Stimulated activated CD4-positive, alpha-beta T cell treated with anti-CD3 and anti-CD28 coated beads, Interleukin-1b, Interleukin-23, amount 100 ng/mL, for 1 hour (primary cell): ENCODE measurements at places on chromosomes 1 and 21.
A peak's percentile ranks its signal among the peaks of the same experiment; 100 is the strongest.

GRCh38 chr1:243267914-243268653, 12.2 kb downstream of the SDCCAG8 start:
- no peak for DNase-seq

GRCh38 chr21:40706806-40707655, 139.9 kb downstream of the DSCAM start:
- no peak for DNase-seq

DNA sequence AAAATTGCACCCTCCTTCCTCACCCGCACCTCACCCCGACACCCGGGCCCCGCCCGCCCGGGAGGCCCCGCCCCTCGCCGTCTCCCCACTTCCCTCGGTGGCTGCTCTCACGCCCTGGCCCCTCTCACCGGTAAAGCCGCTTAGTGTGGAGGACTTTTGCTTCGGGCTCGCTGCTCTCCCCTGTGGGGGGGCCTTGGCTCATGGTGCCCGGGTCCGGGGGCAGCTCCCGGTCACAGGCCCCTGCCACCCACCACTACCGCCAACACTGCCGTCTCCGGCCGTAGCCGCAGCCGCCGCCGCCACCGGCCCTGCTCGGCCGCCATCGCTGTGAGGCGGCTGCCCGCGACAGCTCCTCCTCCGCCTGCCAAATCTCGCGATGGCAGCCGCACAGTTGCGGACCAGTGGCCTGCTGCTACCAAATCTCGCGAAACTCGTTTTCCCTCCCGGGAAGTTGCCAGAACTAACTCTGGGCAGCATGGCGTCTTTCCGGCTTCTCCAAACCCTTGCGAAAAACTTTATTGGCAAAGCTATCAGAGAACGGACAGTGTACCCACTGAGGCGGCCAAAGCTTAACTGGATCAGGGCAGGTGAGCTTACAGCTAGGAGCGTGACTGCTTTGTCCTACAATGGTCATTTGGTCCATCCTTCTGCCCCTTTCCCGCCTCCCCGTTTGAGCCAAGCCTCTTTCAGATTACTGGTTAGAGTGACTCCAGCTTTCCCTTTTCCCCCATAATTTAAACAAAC, at the start of gene SMG5:
TSS of gene SMG5 (minus strand) at position 347 of the 744 bp plus-strand sequence. CDS start at position 202, 145 bp downstream.
- peak; percentile 79 for DNase-seq

GRCh38 chr1:97999320-97999719, 78.5 kb upstream of the DPYD start:
- no peak for DNase-seq

- DNase-seq, result no peak
These were observed 757 bp upstream of the SPSB1 start for GRCh38 chr1:9291914-9292360.

GRCh38 chr1:20165522-20165951, 20.4 kb upstream of the UBXN10 start:
- DNase-seq, result no peak
